Stimulated activated CD4-positive, alpha-beta T cell treated with anti-CD3 and anti-CD28 coated beads, Interleukin-2, amount 100 ng/mL, for 24 hours (primary cell): ENCODE measurements at places on chromosomes 1 and 21.

DNA sequence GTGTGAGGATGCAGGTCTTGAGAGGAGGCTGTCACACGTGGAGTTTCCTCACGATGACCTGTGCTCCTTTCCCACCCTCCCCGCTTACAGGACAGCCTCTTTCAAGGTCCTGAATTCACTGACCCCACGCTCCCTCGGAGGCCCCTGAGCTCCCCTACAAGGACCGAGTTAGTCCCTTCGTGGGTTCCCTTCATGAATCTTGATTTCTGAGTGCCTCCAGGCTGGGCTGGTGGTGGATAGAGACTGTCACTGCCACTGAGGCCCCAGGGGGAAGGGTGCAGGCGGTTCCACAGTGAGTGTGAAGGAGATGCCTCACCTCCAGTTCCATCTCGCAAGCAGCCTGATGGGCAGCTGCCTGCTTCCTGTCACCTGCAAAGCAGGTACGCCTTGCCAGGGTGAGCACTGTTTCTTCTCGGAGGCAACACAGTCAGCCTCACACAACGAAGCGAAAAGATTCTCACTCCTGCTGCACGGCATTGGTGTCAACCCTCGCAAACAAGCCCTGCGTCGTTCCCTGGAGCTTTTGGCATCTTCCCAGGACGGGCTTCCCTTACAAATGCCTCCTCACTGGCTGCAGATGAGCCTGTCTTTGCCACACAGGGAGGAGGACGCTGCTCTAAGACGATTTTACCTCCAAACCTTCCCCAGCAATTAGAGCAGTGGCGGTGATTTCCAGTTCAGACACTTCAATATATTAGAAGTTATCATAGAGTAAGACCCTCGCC is 26.7 kb upstream of the PCP4 start:
- DNase-seq: no peak

DNA sequence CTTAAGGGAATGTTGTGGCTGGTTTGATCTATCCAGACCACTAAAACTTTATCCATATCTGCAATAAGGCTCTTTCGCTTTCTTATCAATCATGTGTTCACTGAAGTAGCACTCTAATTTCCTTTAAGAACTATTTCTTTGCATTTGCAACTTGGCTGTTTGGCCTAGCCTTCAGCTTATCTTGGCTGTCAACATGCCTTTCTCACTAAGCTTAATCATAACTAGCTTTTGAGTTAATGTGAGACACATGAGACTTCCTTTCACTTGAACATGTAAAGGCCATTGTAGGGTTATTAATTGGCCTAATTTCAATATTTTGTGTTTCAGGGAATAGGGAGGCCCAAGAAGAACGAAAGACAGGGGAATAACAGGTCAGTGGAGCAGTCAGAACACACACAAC is 124.7 kb downstream of the TNFSF18 start:
- DNase-seq: no peak

DNA sequence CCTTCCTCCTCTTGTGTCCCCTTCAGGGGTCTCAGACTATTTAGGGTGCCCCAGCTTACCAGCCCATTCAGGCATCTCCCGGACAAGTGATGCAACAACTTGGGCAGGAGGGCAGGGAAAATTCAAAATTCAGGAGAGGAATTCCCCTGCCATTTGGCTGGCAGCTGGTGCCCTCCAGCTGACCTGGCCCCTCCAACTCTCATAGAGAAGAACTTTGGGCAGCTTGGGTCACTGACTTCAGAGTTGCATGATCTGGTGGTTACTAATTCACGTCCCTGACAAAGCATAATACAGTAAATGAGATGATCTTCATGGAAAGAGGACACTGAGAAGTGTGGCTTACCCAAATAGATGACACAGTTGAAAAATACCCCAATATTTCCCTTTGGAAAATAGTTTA is at the start of gene FCAMR:
Gene FCAMR (minus strand): TSS at position 15 of the 400 bp plus-strand sequence. CDS start 335 bp downstream, outside the sequence.
- no peak for DNase-seq

GRCh38 chr21:45162809-45163208 is 88.4 kb downstream of the ADARB1 start:
- no peak for DNase-seq

DNA sequence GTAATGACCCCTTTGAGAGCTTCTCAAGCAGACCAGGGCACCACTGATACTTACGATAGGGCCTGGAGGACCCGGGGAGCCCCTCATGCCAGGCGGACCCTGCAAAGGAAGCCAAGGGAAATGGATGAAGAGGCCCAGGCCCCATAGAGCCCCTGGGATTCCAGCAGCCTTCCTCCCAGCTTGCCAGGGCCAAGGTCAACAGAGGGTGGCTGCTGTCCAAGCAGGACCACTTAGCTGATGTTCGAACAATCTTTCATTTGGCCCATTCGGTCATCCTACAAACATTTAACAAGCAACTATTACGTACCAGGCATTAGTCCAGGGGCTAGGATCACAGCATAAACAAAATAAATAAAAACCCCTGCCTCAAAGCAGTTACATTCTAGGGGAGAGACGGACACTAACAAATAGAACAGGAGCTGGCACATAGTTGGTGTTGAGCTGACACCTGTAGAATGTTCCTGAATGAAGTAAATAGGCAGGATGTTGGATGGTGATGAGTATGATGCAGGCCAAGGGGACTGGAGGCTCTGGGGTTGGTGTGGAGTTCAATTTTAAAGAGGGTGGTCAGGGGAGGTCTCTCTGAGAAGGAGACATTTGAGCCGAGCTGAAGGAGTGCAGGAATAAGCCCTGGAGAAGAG is 27.0 kb upstream of the PEF1 start:
- DNase-seq: no peak

- peak; percentile 24 for DNase-seq
Observed at GRCh38 chr1:52364235-52364839, 1.7 kb downstream of the CC2D1B start.

GRCh38 chr1:37448691-37449417 is 25.5 kb upstream of the ZC3H12A start:
- no peak for DNase-seq

DNA sequence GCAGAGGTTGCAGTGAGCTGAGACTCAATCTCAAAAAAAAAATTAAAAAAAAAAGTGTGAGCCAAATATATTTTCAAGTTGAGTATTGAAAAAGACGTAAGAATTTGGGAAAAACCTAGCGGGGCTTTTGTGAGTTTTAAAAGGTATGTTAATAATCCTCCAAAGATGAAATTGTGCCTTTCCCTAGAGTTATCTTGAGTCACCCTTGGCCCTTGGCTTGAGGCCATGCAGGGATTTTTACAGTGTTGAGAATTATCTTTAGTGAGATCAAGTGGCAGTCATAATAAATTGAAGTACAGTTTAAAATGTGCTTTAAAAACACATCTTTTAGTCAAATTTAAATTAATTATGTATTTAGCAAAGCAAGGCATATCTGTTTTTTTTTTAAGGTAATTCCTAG is 32.7 kb downstream of the PPP2R5A start:
- DNase-seq: no peak

- DNase-seq: no peak
Observed at GRCh38 chr1:84410328-84411095, 12.2 kb downstream of the DNASE2B start.

- DNase-seq: no peak
Observed at GRCh38 chr21:38920631-38921398, 115.1 kb downstream of the ETS2 start.

DNA sequence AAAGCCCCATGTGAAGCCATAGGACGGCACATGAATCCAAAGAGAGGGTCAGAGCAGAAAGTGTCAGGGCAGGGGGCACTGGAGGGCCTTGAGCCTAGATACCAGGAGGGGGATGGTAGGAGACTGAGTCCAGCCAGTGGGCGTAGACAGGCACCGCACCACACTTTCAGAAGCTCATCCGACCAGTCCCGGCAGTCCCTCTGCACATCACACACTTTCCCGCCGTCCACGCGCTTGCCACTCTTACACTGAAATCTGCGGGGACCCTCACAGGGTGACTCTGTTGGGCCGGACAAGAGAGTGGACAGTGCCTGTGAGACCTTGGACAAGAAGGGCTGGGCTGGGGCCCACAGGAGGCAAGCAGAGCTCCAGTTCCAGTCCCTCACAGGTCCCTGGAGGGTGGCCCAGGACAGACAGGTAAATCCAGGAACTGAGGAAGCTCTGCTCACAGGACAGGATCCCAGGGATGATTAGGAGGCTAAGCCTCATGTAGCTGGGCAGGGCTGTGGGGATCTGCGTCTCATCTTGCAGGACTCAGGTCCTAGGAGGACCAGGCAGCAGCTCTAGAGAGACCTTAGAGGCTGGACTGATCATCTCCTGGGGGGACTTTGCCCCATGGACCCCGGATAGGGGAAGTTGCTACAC is 36.3 kb upstream of the MAGOH start:
- no peak for DNase-seq

- no peak for DNase-seq
Observed at GRCh38 chr1:71490432-71490831, 409.6 kb upstream of the ZRANB2 start.

- DNase-seq: no peak
Observed at GRCh38 chr1:1680031-1680911, 12.3 kb downstream of the SLC35E2B start.

- no peak for DNase-seq
Observed at GRCh38 chr1:242100921-242101320, 102.0 kb upstream of the MAP1LC3C start.

GRCh38 chr1:14598498-14599182 is at the start of gene KAZN:
KAZN (plus strand) TSS chr1:14598685.
- no peak for DNase-seq

DNA sequence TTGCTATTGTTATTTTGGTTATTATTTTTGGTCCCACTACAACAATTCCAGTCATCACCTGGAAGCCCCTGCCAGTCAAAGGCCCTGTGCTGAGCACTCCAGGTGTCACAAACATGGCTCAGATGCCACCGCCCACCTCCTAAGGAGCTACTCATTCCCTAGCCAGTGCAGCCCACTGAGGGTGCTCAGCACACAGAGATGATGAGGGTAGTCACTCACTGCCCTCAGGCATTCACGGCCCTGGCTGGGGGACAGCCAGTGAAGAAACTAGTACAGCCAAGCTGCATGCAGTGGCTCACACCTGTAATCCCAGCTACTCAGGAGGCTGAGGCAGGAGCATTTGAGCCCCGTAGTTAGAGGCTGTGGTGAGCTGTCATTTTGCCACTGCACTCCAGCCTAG is 42.3 kb downstream of the NIPAL3 start:
- no peak for DNase-seq

- DNase-seq: no peak
Observed at GRCh38 chr1:234870020-234870981, 258.3 kb downstream of the TOMM20 start.

- no peak for DNase-seq
Observed at GRCh38 chr1:119391749-119392148, 23.2 kb downstream of the HAO2 start.

- DNase-seq: no peak
Observed at GRCh38 chr1:56469640-56470371, 109.6 kb downstream of the PLPP3 start.

GRCh38 chr1:156149374-156150332 is 3.7 kb upstream of the SEMA4A start:
- DNase-seq: no peak

DNA sequence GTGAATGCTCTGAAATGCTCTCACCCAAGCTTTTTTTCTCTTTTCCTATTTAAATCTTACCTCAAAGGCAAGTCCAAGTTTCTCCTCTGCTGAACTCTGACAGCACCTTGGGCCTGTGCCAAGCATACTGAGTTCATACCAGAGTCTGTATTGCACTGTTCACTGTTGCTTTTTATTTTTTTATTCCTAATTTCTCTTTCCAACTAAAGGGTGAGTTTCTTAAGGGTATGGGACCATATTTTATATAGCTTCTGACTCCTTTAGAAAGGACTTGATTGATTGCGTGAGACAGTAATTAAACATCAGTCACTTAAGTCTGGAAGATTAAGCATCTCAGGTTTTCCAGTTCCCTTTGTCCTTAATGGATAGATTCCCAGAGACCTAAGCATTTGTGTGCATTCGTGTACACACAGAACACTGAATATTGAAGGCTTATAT is 69.9 kb downstream of the CACHD1 start:
- no peak for DNase-seq

DNA sequence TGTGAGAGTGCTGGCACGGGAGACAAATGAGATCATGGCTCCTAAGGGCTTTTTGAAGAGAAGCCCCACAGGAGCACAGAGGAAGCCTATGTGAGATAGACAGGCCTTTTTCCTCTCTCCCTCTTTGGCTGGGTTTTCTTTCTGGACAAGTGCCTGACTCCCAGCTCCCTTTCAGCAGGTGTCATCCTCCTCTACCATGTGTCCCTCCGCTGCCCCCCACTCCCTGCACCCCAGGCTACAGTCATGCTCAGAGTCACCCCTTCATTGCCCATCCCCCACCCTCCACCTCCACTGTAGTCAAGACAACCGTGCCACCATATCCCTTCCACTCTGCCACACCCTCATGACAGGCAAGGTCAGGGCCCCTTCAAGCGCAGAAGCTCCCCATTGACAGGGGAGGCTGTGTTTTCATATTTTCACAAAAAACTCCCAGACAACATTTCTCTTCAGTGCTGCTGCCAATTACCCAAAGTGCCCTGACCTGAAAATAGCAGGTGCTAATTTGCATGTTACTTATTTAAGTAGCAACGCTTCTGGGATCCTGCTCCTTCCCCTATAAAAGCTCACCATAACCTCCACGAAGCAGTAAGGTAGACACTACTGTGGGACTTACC is 92.1 kb upstream of the IPO9 start:
- DNase-seq: no peak

GRCh38 chr1:43358121-43358745 is 548 bp upstream of the CDC20 start:
- no peak for DNase-seq

DNA sequence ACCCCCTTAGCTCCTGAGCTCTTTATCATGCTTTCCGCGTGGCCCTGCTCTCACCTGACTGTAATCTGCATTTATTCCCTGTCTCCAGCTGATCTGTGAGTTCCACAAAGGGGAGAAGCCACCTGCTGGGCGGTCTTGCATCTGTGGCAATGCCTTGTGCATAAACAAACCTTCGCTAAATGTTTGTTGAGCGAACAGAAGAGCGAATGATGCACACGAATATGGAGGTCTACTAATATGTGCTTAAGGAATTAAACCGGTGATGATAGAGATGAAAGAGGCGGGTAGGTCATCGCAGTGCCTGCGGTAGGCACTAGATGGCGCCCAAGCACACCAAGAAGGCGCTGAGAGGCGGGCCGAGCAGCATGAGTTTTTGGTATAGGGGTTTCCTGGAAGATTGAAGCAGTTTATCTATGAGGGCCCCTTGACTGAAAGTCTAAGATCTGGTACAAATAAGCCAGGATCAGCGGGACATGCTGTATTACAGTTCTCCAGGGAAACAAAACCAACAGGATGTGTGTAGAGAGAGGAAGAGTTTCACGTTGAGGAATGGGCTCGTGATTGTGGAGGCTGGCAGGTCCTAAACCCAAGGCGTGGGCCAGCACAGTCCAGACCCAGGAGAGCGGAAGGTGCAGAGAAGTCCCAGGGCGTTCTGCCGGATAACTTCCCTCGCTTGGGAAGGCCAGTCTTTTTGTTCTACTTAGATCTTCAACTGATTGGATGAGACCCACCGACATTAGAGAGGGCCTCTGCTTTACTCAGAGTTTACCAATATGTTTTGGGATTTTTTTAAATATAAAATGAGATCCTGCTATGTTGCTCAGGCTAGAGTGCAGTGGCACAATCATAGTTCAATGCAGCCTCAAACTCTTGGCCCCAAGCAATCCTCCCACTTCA is 34.7 kb downstream of the TOMM20 start:
- peak; percentile 90 for DNase-seq
